ENCODE measurements at places on chromosomes 1 and 21.

DNA sequence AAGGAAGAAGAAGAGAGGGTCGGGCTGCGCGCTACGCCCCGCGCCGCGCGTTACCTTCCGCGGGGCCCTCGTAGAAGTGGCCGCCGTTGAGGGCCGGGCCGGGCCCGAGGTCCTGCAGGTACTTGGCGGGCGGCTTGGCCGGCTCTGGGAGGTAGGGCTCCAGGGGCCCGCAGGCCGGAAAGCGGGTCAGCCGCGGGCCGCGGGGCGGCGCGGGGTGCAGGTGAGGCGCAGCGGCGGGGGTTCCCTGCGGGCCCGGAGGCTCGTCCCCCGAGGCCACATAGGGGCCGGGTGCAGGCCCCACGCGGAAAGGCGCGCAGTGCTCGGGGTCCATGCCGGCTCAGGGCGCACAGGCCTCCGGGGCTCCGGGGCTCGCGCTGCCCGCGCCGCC lies 196 bp downstream of the ALX3 start:
- DNase-seq: no peak

- no peak for DNase-seq
Observed at GRCh38 chr1:101247404-101248287, 10.8 kb downstream of the S1PR1 start.

- DNase-seq: no peak
Observed at GRCh38 chr1:72241397-72241796, 40.9 kb downstream of the NEGR1 start.

DNA sequence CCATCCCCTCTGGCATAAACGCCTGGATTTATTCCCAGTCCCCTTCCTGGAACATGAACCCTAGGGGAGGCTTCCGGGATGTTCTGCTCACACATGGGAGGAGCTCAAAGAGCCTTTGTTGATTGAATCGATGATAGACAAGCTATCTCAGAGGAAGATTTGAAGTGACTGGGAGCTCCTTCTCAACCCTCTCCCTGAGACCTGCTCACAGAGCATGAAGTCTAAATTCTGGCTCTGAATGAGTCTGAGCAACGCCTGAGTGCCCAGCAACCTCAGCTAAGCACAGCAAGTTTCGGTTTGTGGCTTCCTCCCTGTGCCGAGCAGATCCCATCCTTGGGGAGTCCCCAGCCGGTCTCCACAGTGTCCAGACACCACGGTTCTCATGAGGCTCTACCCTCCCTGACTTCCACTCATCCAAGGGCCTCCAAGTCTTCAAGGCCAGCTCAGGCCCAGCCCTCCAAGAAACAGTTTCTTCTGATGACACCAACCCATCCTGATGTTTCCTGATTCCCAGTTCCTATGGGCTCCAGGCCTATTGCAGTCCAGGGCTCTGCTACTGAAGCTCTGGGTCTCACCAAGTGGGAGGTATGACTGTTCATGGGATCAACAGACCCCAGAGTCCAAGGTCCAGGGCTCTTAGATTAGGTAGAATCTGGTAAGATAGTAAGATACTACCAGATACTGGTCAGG lies 190.8 kb downstream of the DYRK1A start:
- DNase-seq: no peak

GRCh38 chr1:175450219-175450618 lies 257.6 kb upstream of the KIAA0040 start:
- DNase-seq: no peak

- no peak for DNase-seq
Observed at GRCh38 chr1:171295821-171296220, 18.2 kb upstream of the FMO4 start.

DNA sequence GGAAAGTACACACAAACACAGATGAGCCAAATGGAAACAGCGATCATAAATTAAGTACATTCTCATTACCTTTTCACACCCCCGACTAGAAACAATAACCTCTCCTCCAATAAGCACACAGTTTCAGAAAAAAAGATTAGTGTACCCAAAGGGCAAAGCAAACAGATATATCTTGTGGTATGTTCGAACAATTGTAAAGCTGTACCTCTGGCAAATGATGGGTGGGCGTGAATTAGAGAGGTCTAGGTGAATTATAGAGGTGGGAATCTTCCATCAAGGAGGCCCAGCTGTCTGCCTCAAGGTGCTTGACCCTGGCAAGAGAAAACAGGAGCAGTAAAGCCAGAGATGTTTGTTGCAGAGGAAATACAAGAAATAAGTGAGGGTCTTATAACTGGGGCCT lies 715.3 kb upstream of the NEGR1 start:
- no peak for DNase-seq

DNA sequence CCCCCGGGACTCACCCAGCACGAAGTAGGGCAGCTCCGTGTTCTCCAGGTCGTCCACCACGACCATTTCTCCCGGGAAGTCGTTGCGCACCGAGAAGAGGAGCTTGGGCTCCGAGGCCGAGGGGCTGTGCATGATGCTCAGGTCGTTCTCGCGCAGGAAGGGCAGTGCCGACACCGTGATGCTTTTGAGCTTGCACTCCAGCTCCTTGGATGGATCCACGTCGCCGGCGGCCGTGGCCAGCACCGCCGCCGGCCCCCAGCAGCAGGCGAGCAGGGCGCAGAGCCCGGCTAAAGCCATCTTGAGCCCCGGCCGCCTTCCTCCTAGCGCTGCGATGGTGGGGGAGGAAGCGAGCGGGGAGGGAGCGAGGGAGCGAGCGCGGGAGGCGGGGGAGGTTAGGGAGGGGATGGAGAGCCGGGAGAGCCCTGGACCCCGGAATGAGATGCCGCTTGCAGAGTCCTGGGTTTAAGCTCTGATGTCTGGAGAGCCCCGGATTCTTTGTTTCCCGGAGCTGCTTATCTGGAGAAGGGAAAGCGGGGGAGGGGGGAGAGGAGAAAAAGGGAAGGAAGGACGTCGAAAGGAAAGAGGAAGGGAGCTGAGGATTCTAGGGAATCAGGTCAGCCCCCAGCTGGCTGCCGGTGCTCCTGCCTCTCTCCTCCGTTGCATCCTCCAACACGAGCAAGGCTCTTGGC lies at the start of gene ASTN1:
ASTN1 (minus strand) TSS at position 333 of the 689 bp plus-strand sequence; CDS start at position 297, 36 bp downstream.
- DNase-seq: no peak

- DNase-seq: peak; percentile 15
Observed at GRCh38 chr1:153880962-153881361, 41.8 kb downstream of the GATAD2B start.

DNA sequence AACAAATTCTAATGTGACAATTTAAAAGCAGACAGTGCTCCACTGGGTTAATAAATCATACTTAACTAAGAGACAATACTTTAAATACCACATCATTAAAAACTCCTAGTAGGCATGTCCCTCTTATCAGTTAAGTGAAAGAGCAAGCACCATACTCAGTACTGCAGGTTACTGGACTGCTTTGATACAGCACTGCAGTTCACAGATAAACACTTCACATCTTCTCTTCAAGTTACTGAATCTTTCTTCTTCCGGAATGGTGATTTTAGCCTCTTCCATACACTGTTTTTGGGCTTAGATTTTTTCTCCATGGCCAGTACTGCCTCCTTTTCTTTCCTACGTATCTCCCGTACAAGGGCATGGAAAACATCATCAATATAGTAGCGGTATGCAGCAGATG lies 11.0 kb downstream of the RIT1 start:
- no peak for DNase-seq

GRCh38 chr21:42560517-42561179 lies 47.0 kb downstream of the SLC37A1 start:
- DNase-seq: no peak

GRCh38 chr1:175035865-175036264 lies 12.6 kb upstream of the MRPS14 start:
- no peak for DNase-seq

- no peak for DNase-seq
Observed at GRCh38 chr1:206678490-206678889, 6.2 kb upstream of the MAPKAPK2 start.

DNA sequence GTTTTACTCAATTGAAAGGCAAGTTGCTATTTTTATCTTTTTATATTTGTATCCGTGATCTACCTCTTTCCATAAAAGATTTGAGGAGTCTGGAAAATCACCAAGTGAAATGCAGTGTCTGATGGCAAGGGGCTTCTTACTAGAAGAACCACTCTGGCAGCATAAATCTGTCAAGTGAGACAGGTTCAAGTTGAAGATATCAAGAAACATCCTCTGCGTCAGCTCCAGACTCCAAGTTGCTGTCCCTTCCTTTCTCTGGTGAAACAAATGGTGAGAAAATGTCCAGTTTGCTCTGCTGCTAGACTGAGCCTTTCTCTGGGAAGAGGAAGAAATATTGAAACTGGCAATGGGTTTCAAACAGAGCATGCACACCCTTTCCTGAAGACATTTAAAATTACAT lies 411.2 kb downstream of the PLPP3 start:
- no peak for DNase-seq

GRCh38 chr1:63772876-63773275 lies 941 bp upstream of the ROR1 start:
- no peak for DNase-seq

- no peak for DNase-seq
Observed at GRCh38 chr1:219927956-219928790, at the start of gene SLC30A10. SLC30A10 (minus strand) TSS chr1:219928557; CDS start chr1:219928440, 117 bp downstream.

- DNase-seq: no peak
Observed at GRCh38 chr1:228048659-228049298, 33.7 kb upstream of the ARF1 start.

DNA sequence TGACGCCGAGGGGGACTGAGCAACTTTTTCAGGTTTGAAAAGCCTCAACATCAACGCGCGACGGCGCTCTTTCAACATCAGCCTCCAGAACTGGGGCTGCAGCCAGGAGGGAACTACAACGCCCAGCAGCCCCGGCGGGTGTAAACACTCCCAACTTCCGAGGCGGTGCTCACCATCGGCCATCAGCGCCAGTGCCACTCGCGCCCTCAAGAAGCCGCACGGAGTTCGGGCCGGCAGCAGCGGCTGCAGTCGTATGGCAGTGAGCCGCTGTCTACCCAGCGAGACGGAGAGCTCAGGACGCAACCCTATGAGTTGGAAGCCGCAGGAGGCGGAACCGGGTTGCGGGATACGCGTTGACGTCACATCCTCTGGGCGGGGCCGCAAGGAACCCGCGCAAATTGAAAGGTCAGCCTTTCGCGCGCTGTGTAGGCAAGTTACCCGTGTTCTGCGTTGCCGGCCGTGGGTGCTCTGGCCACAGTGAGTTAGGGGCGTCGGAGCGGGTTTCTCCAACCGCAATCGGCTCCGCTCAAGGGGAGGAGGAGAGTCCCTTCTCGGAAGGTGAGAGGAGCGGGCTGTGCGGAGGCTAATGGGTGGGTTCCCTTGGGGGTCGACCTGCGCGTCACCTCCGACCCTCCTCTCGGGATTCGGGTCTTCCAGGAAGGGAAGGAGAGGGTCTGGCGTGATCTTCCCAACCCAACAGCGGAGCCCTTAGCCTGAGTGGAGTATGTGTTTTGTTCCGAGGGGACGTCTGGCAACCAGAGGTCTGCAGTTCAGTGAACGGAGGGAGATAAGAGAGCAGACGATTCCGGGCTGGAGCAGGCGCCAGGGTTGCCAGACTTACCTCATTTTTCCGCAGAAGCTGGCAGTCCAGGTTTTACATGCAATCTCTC lies at the start of gene EXO1:
EXO1 (plus strand) TSS at position 409 of the 890 bp plus-strand sequence. CDS start 2,222 bp downstream, outside the sequence.
- peak; percentile 87 for DNase-seq

- no peak for DNase-seq
Observed at GRCh38 chr1:171654201-171654941, 1.9 kb upstream of the MYOC start.

- no peak for DNase-seq
Observed at GRCh38 chr1:30165116-30165515, 558.3 kb downstream of the MATN1 start.

DNA sequence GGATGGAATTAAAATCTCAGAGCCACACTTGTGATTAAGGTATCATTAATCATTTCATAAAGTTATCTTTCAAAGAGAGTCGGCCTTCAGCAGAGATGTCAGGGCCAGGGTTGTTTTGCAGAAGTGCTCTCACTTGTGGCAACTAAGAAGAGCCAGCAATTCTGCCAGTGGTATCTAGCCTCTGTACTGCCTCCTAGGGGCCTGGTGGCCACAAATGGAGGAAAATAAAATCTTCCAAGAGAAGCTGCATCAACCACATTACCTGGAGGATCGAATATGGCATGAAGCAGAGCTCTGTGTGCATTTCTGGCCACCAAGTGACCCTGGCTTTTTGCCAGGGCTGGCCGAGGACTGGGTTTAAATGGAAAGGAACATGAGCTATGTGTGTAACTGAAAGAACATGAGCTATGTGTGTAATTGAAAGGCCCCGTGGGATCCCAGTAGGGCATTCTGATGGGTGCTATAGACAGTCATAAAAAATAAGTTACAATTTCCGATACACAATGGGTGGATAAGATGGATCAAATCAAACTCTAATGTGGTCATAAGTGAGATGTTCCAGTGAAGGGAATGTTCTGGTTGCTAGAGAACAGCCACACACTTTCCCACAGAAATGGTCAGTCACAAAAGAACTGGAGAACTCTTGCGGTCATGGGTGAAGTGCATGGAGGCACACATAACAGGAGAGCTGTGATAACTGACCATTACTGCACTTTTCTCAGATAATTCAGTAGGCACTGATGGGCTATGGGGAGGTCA lies 335.8 kb downstream of the CAMTA1 start:
- no peak for DNase-seq

DNA sequence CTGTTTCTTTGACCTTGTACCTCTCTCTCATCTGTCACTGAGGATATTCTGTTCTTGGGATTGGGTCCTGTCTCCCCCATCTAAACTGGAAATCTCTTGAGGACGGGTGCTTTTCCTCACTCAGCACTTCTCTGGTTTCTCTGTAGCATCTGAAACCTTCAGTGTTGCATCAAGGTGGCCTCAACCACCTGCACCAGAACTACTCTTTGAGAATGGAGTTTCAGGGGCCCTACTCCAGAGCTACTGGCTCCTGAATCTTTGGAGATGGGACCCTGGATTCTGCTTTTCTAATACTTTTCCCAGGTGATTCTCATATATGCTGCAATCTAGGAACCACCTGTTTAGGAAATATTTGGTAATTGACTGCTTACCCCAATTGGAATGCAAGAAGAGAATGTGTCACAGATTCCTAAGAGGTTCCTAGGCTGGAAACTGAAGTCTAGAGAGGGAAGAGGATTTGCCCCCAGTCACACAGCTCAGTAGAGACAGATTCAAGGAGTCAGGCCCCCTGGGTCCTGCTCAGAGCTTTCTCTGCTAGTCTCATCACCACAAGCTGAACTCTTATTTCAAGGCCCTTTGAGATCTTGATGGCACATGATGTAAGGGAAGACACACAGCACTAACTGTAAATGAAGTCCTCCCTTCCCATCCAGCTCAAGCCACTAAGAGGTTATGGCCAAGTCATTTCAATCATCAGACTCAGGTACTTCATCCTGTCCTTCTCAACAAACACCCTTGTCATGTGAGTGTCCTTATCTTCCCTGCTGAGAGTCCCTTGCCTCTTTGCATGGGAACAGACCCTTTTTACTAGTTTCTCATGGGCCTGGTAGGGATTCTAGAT lies 48.7 kb downstream of the EIF2D start:
- no peak for DNase-seq

Measured in CD4-positive, alpha-beta T cell treated with Interleukin-2 at 100 ng/mL for 4 hours (primary cell).